ENCODE measurements at places on chromosomes 13 and 19.

- DNase-seq, result no peak
Observed at GRCh38 chr13:24232037-24232436, 71.5 kb downstream of the SPATA13 start.

DNA sequence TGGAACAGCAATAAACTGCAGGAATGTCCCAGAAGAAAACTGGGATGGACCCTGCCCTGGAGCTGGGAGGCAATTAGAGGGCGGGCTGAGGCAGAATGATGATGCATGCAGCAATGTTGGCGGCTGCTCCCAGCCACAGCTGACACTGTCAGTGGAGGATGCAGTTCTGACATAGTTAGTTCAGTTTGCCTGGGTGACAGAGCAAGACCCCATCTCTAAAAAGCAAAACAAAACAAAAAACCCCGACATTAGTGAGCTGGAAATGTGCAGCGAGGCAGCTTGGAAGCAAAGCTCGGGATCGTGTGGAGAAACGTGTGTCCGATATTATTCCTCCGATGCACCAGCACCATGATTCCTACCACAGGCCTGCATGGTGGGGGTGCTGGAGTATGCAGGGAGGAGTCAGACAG, 110.1 kb upstream of the UQCRFS1 start:
- no peak for DNase-seq

DNA sequence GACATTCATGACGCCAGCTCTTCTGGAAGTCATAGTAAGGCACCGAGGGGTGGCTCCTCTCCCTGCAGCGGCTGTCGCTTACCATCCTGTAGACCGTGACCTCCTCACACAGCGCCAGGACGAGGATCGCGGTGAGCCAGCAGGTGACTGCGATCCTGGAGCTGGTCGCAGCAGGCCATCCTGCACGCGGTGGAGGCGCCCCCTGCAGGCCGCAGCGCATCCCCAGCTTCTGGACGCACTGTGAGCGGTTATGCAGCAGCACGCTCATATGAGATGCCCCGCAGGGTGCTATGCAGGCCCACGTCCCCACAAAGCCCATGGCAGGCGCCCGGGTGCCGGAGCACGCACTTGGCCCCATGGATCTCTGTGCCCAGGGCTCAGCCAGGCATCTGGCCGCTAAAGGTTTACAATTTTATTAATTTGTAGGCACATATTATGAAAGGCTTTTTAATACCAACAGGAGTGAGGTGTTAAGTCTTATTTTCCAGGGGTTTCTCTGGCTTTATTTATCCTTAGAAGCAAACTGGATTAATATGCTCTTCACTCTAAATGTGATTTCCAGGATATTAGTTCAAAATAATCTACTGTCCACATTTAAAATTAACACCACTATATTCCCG, 35.6 kb upstream of the PSPC1 start:
- no peak for DNase-seq

DNA sequence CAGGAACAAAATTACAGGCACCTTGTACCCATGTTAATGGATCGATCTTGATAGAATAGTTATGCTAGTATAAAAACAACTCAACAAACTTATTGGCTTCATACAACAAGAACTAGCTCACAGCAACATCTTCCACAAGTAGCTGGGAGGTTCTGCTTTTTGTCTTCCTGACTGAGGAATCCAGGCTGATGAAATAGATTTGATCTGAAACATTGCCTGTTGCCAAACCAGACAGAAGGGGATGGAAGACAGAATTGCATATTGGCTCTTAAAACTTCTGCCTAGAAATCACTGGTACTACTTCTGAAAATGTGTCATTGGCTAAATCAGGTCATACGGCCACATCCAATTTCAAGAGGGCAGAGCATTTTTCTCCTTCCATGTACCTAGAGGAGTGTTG, 267.3 kb downstream of the RFC3 start:
- no peak for DNase-seq

DNA sequence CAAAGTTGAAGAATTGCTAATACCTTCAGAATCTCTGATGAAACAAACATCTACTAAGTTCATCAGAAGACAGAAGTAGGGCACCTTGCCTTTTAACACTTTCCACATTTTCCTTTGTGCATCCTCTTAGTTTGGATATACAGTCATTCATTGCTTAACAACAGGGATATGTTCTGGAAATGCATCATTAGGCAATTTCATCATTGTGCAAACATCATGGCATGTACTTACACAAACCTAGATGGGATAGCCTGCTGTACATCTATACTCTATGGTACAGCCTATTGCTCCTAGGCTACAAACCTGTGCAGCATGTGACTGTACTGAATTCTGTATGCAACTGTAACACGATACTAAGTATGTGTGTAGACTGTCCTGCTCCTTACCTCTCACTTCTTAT, 169.8 kb downstream of the SUCLA2 start:
- DNase-seq, result no peak

GRCh38 chr19:38877781-38878574, at the start of gene RINL:
TSS of gene RINL (minus strand) at chr19:38878275. CDS start at chr19:38876742, 1,533 bp downstream.
- no peak for DNase-seq

GRCh38 chr19:48630296-48631063, 6.7 kb downstream of the DBP start:
- no peak for DNase-seq

- no peak for DNase-seq
Observed at GRCh38 chr19:43470288-43470687, 4.9 kb upstream of the LYPD3 start.

- DNase-seq, result no peak
Observed at GRCh38 chr19:58053480-58054156, 5.5 kb upstream of the ZNF135 start.

DNA sequence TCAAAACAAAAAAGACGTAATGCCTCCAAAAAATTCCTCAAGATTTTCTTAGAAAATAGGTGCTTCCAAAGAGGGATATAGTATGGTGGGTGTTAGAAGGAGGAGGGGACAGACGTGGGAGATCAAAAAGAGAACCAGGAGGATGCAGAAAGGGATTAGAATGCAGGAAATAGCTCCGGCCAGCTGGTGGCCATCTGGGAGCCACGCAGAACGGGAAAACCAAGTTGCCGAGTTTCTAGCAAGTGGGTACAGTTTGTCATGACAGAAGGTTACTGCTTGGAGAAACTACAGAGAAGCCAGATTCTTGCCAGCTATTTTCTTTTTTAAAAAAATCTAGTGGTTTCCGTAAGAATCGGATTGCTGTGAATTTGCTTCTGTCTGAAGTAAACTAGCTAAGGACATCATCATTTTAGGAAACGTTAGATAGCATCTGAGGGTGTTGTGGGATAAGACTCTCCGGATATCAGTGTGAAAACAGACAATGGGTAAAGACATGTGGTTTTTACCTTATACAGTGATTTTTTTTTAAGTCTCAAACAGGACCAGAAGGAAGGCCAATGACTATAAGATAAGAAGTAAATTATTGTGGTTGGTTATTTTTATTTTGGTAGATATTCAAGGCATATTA, 104.9 kb downstream of the HSPH1 start:
- DNase-seq, result no peak

DNA sequence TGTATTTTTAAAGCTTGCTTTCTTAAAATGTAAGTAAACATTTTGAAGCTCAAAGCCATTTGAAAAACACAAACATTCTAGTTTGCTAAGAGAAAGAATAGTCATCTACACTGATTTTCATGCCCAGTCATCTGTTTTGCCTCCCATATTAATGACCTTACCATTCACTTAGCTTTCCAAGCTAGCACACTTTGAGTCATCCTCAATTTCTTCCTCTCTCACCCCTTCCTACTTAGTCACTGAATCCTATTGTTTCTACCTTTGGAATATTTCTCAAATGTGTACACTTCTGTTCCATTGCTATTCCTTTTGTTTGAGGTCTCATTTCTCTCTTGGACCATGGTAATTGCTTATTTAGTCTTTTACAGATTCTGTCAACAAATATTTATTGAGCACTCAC, 7.3 kb upstream of the HS6ST3 start:
- DNase-seq, result no peak

- no peak for DNase-seq
Observed at GRCh38 chr19:51572908-51573307, 1.8 kb downstream of the ZNF175 start.

DNA sequence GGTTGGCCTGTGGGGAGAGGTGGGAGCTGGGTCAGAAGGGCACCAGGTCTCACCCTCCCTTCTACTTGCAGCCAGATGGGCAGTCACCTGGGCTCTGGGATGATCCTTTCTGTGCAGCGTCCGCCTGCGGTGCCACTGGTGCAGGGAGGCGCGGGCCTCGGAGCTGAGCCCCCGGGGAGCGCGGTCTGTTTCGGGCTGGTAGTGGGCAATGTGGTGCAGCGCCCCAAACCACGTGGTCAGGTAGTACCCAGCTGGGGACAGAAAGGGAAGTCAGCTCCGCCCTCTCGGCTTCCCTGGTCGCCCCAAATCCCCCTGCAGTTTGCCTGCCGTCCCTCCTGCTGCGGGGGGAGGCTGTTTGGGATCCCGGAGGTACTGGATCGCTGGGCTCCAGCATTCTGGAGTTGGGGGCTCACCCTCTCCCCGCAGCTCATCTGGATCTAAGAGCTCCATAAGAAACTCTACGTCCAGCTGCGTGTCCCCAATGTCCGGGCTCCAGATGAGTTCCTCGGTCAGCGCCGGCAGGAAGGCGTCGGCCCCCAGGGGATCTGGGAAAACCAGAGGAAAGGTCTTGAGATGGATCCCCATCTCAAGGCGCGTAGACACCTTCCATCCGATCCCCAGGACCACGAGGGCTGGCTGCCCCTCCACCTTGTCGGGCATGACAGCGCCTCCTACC, 8.8 kb downstream of the RINL start:
- DNase-seq, result no peak

GRCh38 chr19:1495799-1496713, 5.1 kb downstream of the REEP6 start:
- DNase-seq, result no peak

- DNase-seq, result no peak
Observed at GRCh38 chr13:101875091-101875490, 422.6 kb downstream of the ITGBL1 start.

DNA sequence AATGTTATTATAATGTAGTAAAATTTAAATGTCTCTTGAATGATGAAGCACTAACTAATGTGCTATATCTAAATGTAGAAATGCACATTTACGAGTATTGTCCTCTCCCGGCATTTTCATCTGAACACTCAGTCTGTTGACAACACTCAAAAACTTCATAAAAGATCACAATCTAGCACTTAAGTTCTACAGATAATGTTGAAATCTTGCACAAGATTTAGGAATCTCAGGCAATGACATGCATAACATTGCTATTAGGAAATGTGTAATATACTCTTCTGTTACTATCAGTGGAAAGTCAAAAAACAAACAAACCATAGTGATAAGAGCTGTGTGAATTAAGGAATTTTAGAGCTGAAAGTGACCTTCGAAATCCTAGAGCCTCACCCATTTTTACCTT, 37.5 kb upstream of the XPO4 start:
- no peak for DNase-seq

GRCh38 chr19:12095111-12095790, 30.7 kb downstream of the ZNF844 start:
- DNase-seq, result no peak

DNA sequence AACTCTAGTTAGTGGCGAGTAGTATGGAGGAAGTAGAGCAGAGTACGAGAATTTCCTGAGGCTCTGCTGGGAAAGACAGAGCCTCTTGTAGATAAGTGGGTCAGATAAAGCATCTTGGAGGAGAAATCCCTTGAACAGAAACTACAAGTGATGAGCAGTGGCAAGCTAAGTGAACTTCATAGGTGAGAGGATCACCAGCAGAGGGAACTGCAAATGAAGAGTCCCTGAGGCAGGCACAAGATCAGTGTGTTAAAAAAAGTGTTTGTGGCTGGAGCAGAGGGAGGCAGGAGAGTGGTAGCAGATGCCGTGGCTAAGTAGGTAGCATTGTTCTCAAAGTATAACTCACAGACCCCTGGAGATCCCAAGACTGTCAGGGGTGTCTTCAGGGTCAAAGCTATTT, 437.6 kb downstream of the HS6ST3 start:
- no peak for DNase-seq

DNA sequence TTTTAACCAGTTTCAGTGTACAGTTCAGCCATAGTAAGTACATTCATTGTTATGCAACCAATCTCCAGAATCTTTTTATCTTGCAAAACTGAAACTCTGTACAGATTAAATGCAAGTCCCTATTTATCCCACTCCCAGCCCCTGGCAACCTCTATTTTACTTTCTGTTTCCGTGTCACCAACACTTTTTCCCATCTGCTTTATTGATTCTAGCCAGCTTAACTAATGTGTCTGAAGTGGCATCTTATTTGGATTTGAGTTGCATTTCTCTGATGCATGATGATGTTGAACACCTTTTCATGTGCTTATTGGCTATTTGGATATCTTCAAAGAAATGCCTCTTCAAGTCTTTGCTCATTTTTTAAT, 18.9 kb downstream of the SPATA13 start:
- no peak for DNase-seq

GRCh38 chr19:441213-441836, 19.5 kb downstream of the SHC2 start:
- no peak for DNase-seq

- peak; percentile 76 for DNase-seq
Observed at GRCh38 chr13:68439817-68440216, 1209.7 kb upstream of the PCDH9 start.

- DNase-seq, result no peak
Observed at GRCh38 chr13:93959796-93960533, 519.5 kb downstream of the DCT start.

GRCh38 chr13:78383071-78383484, 220.3 kb downstream of the POU4F1 start:
- no peak for DNase-seq

GRCh38 chr19:5046339-5047039, 77.6 kb downstream of the KDM4B start:
- no peak for DNase-seq

GRCh38 chr19:1286487-1287353, 1.0 kb downstream of the EFNA2 start:
- no peak for DNase-seq

GRCh38 chr13:65725006-65725405, 1505.1 kb downstream of the PCDH9 start:
- DNase-seq, result peak; percentile 6

DNA sequence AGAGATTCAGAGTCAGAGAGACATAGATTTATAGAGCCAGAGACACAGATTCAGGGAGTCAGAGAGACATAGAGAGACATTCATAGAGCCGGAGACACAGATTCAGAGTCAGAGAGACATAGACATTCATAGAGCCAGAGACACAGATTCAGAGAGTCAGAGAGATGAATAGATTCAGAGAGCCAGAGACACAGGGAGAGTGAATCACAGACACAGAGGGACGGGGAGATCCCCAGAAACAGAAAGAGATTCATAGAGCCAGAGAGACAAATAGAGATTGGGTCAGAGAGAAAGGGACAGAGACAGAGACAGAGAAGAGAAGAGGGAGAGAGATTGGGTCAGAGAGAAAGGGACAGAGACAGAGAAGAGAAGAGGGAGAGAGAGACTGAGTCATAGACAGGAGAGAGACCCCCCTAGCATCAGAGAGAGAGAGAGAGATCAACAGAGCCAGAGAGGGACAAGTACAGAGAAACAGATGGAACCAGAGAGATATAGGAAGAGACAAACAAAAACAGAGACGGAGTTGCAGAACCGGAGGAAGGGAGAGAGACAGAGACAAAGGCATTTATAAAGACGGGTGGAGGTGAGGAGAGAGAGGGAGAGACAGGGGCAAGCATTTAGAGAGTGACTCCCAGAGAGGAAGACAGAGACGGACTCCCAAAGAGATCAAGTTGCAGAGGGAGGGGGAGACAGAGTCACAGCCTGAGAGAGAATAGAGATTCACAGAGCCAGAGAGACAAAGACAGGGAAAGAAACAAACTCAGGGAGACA, 1.1 kb upstream of the PRKCG start:
- no peak for DNase-seq

GRCh38 chr13:46797501-46798237, 708 bp upstream of the ESD start:
- no peak for DNase-seq

All from astrocyte of the cerebellum (primary cell).